Stimulated activated CD8-positive, alpha-beta memory T cell treated with anti-CD3 and anti-CD28 coated beads, Interleukin-12 subunit alpha, Interleukin-12 subunit beta, amount 100 ng/mL, for 4 hours (primary cell): ENCODE measurements at places on chromosomes 7 and 10.

- no peak for DNase-seq
These were observed 142.4 kb downstream of the DIP2C start for GRCh38 chr10:546971-547590.

- no peak for DNase-seq
These were observed 29.0 kb downstream of the MRC1 start for GRCh38 chr10:17838080-17838648.

DNA sequence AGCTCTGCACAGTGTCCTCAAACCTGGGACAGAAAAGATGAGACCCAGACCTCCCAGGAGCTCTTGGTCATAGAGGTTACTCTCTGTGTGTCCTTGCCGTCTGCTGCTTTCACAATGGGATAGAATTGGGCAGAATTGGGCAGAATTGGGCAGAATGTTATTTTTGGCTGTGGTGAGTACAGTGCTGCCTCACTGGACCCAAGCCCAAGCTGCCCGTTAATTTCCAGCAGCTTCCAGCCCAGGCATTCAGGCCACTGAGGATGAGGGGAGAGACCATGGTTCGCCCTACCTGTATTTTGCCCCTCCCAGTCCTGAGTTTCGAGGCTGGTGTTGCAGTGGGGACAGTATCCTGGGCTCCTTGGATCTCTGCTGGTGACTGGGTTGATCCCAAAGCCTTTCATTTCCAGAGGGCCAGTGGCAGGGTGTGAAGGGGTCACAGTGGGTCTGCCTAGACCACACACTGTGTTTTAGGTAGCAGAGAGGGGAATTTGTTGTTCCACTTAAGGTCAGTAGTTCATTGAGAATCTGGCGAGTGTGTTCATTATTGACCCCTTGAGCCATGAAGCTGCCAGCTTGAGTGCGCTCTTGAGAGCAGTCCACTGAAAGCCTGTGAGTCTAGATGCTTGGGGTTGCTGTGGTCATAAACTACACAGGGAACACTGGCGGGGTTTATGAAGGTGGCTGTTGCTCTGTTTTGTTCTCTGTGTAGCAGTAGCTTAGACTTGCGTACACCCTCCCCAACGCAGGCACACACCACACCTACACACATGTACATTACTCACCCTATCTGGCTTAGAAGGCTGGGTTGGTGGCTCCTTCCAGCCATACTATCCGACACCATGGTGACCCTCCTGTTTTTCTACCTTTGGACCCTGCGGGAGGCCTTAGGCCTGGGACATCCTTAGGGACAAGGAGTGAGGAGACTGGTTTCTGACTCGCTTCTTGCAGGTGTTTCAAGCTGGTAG is 23.5 kb downstream of the NACAD start:
- DNase-seq, result no peak

DNA sequence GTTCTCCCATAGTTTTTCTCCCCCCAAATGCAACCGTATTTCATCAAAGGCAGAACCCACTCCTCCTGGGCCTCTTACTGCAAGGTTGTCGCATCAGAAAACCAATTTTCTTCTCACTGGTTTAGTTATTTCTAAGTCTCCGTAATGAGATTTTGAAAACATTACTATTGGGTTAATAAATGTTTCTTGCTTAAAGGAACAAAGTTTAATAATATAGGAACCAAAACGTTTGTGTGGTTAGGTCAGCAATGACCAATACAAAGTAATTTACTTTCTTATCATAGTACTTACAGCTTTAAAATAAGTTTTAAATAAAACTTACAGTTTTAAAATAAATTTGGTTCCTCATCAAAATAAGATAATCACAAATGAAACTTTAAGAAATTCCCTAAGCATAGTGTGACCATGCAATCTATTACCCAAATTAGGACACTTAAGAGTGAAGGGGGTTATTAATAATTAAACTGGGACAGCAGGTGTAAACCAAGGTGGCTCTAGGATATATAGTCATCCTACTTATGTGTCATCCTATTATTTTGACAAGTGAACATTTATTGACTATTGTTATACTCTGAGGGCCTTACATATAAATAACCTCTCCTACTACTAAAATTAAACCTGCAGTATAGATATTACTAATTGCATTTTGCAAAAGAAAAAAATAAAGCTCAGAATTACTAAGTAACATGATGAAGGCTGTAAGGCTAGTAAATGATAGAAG is 415.4 kb upstream of the LRRN3 start:
- no peak for DNase-seq

GRCh38 chr10:46222364-46222935 is 64.3 kb upstream of the ANTXRL start:
- DNase-seq, result no peak

GRCh38 chr7:130491841-130492522 is at the start of gene MEST:
Gene MEST, plus strand, starts transcription at chr7:130492085. Its CDS starts 229 bp downstream, at chr7:130492314.
- DNase-seq, result no peak

DNA sequence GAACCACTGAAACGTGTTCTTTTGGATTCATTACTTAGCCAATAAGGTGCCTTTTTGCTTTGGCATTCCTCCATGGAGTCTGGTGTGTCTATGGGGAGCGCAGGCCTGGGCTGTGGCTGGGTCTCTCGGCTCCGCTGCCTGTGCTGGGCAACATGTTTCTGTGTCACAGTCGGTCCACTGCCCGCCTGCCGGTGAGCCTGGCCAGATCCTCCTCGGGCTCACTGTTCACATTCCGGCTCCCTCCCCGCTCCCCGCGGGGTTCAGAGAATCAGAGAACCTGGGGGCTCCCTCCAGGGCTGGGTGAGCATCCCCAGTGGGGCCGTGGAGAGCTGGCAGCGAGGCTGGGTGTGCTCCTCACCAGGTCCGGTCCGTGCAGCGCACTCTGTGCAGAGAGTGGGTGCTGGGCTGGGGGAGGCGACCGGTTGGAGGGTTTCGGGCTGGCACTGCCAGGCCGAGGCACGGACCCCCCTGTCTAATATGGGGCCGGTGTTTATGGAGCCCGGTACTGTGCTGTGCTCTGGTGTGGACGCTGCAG is 70.4 kb downstream of the INPP5A start:
- no peak for DNase-seq

DNA sequence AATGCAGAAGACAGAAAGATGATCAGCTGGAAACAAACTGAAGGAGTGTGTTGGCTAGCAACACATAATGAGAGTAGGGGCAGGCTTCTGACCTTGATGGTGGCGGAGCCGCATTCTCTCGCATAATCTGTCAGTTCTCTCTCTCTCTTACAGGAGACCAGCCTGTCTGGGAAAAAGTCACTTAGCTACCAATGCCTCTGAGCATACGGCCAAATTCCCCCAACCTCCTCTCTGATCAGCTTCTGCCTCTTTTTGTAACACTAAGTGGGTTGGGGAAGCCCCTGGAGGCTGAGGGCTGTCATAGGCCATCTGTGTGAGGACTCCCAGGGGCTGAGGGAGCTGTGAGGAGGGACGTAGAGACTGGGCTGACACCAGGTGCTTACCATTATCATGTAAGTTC is 104.6 kb downstream of the HIPK2 start:
- no peak for DNase-seq

DNA sequence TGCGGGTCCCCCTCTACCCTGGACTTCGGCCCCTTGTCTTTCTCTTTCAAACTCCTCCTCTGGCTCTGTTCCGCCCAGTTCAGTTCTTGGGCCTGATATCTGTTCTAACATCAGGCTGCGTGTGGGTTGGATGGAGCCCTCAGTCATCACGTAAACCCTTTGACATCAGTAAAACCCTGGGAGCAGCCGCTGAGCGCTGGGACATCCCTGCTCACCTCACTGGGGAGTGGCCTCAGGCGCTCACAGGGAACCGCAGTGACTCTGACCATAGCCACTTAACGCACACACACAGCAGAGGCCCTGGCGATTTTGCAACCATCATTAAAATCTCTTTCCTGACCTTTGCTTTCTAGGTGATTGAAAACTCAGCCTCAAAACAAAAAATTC is 113.3 kb downstream of the CYTH3 start:
- DNase-seq, result no peak
